ENCODE measurements at places on chromosomes 12 and 14. TPM values are rescaled to one million over a fixed set of nuclear protein-coding genes. Genes with fewer than 3 reads are reported as not detected.

GRCh38 chr14:60184146-60184904, 19.1 kb upstream of the DHRS7 start:
- no peak for DNase-seq

GRCh38 chr14:32662211-32662610, 276.5 kb upstream of the NPAS3 start:
- DNase-seq = no peak

DNA sequence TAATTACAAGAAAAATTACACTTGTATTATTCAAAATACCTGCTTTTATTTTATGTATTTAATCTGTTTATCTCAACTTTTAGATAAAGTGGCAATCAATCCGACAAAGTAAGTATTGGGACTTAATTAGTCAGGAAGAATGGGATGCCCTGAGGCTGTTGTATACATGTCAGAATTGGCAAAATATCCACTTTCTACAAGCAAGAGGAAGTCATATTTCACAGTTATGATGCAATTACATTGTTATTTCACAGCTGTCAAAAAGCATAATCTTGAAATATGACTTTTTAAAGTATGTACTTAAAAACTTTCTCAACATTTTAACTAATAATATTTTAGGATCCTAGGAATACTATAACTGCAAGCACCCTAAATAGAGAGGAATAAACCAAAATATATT, 357.1 kb upstream of the MGAT4C start:
- no peak for DNase-seq

DNA sequence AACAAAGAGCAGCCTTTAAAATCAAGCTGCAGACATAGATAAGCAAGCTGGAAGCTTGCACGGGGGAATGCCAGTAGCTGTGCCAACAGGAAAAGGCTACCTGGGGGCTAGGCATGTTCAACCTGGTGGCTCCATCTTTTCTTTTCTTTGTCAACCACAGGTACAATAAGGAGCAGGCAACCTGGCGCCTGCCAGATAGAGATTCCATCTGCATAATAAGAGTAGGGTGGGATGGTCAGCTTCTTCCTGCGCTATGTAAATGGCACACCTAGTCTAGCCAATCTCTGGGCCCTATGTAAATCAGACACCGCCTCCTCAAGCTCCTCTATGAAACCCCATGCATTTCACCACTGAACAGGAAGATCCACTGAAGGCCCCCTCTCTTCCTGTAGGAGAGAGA, 87.4 kb upstream of the PKP2 start:
- DNase-seq = no peak

DNA sequence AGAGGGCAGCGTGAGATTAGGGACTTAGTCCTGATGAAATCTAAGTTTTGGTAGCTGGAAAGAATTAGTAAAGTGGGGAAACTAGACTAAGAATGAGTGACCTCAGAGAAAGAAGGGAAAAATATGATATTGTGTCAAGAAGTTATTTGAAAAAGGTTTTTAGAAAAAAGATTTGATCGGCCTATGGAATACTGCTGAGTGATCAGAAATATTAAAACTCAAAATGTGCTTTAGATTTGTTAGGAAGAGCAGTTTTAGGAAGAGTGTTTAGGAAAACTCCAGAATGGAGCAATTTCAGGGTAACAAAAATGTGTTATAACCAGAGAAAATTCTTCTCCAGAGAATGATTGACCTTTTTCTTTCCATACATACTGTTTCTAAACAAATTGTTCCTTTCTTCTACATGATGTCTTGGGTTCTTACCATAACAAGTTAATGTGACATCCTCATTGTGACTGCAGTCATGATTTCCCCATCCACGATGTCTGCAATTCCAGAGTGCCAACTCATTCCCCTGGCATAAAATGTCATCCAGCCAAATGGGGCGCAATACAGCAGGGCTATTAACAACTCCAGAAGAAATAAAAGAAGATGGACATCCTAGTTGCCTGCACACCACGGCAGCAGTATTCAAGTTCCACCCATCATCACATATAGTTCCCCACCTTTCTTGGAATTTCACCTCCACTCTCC, 11.8 kb downstream of the CD163L1 start:
- no peak for DNase-seq

GRCh38 chr14:94320243-94320642, 2.9 kb downstream of the SERPINA6 start:
- DNase-seq = peak; percentile 45

Gene FITM1
- 1.0 TPM for total RNA-seq

Gene KIF5A
- 0.85 TPM for total RNA-seq

Gene MMAB
- total RNA-seq = 51.3 TPM

Measured in left colon (tissue), 2 donors.